ENCODE measurements at places on chromosomes 3 and 15. TPM values are rescaled to one million over a fixed set of nuclear protein-coding genes. Genes with fewer than 3 reads are reported as not detected.
A peak's percentile ranks its signal among the peaks of the same experiment; 100 is the strongest.

DNA sequence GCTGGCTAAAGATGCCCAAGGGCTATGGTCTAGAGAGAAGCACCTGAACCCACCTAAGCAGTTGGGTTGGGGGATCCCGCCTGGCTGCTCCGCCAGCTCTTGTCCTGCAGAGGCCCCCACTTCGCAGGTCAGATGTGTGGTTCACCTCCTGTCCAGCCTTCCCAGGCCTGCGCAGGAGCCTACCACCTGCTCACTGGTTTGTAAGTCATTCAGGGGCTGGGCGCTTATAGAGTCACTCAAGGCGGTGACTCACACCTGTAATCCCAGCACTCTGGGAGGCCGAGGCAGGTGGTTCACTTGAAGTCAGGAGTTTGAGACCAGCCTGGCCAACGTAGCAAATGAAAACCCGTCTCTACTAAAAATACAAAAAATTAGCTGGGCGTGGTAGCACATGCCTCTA lies 3.9 kb upstream of the FURIN start:
- no peak for DNase-seq

- DNase-seq: no peak
These were observed 378.9 kb downstream of the PTPRG start for GRCh38 chr3:61940236-61940635.

DNA sequence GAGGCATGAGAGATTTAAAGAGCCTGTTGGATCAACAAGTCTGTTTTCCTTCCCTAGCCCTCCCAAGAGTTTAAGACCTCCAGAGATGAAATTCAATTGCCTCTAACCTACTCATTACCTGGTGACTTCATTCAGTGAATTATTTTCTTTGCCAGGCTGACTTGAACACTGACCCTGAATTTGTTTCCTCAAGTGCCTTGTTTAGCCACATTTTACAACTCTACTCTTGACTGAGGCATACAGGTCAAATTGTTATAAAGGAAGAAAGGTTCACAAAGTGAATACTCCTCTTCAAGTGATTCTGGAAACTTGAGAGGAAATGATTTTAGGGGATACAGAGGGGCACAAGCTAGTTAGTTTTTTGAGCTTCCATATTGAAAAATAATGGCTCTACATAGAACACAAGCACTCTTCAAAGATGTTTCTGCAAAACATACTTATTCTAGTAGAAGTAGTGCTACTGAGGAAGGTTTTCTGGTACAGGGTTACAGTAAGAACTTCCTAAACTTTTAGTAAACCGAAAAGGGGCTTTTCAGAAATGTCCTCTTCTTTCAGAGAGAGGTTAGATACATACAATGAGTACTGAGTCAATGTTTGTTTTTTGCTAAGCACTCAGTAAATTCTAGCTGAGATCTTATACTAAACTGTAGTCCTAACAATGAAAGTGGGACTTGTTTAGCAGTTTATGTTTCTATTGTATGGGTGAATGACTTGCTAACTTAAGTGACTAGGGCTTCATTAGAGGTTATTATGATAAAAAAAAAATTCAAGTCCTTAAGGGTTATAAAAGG lies 137.4 kb upstream of the SATB1 start:
- no peak for DNase-seq

DNA sequence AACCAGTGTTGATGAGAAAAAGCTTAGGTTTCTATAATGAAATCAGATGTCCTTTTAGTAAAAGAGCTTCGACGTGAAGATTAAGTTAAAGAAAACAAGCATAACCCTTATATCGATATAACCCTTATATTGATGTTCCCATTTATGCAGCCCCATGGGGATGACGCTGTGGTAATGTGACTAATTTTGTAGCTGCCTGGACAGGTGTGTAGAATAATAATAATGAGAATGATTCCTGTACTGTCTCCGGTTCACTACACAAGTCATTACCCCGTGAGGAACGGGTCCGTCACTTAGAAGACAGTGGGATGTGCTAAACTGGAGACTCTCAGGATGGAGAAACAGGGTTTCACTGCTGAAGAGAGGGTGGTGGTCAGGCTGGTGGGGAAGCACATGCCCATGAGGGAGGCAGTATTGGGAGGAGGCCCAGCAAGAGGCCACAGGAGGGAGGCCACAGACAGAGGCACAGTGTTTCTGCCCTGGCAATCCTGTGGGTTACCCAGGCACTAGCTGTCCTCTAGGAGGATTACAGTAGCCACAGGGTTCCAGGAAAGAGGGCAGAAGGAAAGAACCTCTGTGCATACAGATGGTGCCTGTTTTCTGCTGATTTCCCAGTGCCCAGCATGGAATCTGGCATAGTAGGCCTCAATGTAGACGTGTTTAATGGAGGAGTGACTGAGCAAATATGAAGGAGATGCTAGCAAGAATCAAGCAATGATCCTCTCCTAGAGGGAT lies 191.1 kb upstream of the TSC22D2 start:
- DNase-seq: no peak

DNA sequence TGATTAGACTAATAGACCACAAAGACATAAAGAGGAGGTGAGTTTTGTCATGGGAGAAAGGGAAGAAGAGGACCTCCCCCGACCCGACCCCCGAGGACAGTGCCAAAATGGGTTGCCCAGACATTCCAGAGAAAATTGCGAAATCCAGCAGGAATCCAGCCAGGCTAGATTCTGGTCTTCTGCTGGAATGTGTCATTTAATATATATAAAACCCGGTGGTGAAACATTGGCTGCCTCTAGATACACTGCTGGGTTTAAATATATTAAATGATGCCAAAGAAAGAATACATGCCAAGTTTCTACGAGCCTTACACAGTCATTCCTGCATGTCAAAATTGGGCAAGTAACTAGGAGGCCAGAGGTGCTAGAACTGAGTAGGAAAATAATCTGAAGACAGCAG lies 45.3 kb upstream of the SPESP1 start:
- DNase-seq: no peak

DNA sequence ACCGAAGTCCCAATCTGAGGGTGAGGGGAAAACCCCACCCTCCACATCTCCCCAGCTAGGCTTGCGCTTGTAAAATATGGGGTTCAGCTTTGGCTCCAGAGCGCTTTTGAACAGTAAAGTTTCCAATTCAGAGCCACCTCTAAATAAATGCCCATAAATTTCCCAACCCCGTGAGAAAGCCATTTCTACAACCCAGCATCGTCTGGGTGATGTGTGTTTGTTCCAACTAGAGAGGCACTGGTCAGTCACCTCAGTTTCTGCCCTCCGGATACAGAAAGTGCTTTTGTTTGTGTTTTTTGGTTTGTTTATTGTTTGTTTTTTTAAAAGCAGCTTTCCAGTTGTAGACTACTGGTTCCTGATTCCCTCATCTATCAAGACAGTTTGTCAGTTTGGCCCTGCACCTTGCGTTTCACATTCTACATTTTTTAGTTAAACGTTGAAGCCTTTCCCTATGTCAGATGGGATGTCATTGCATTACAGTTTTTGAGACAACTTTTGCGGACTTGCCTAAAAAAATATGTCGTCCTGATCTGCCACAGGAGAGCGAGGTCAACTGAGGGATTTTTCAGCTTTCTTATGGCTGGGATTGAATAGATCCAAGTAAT lies 15.0 kb upstream of the SOX2 start:
- no peak for DNase-seq

GRCh38 chr3:42043099-42043813 lies 47.9 kb upstream of the TRAK1 start:
- peak; percentile 99 for DNase-seq

GRCh38 chr15:39887832-39888231 lies 32.2 kb downstream of the GPR176 start:
- DNase-seq: peak; percentile 73

DNA sequence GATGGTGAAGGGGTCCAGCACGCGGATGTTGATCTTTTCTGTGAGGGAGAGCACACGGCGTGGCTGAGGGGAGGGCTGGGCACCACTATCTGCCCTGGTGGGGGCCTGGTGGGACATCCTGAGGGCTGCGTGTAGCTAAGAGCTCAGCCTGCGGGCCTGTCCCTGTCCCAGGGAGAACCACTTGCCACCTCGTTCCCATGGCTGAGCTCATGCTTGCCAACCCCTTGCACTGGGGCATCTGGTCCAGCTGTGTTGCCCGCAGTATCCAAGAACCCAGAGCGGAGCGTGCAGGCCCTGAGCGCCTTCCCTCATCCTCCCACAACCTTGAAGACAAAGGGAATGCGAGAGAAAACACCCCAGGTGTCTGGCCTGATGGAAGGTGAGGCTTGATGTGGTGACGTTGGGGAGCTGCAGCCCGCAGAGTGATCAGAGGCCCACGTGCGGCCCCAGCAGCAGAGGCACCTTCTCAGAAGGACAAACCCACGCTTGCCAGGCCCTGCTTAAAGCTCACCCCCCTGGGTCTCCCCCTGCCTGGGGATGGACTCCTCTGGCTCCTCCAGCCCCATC lies 28.9 kb downstream of the TKT start:
- DNase-seq: no peak

GRCh38 chr3:152281133-152281713 lies 12.5 kb downstream of the MBNL1 start:
- DNase-seq: no peak

DNA sequence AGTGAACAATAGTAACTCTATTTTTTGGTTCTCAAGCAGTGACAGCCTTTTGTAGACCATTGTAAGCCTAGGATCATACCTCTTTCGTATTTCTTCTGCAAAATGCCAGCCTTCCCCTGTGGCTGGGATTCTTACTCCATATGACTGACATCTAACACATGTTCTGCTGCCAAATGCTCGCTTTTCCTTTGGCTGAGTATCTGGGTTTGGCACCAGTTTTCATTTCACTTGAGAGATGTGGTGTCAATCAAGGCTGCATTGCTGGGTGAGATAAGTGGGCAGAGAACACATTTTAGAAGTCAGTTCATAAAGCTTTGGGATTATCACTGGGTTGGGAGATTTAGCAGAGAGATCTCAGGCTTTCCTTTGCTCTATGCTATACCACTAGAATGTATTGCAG lies 514.7 kb upstream of the SGO1 start:
- no peak for DNase-seq

DNA sequence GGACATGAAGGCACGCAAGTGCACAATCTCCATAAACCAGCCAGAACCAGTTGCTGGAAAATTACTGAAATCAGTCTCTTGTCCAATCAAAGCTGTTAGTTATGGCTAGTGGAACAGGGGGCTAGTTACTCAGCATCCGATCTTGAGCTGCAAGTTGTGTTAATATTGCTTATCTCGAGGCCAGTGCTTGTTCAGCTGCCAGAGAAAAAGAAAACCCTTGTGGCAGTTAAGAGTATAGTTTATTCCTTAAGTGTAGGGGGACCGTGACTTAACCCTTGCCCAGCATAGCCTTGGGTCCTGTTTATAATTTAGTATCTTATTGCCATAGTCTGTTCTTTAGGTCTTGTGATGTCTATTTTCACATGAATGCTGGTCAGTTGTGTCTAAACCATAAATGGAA lies 268.5 kb downstream of the CD47 start:
- no peak for DNase-seq

DNA sequence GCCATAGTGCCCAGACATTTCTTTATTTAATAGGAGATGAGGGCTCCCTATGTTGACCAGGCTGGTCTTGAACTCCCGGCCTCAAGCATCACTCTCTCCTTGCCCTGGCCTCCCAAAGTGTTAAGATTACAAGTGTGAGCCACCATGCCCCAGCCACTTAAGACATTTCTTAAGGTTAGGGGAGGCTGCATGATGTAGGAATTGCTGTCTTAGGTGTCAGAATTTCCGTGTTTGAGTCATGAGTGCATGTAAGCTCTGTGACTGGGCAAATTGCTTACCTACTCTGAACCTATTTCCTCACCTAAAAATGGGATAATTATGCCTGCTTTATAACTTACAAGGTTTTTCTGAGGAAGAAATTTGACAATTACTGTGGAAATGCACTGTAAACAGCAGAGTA lies 34.2 kb upstream of the SIAH2 start:
- no peak for DNase-seq

GRCh38 chr3:16998236-16998923 lies 113.6 kb downstream of the PLCL2 start:
- no peak for DNase-seq

GRCh38 chr3:105399611-105400010 lies 32.9 kb downstream of the ALCAM start:
- no peak for DNase-seq

GRCh38 chr15:45645026-45645980 lies 10.5 kb downstream of the SQOR start:
- DNase-seq: peak; percentile 46

GRCh38 chr3:145015253-145015652 lies 1043.6 kb downstream of the DIPK2A start:
- peak; percentile 12 for DNase-seq

DNA sequence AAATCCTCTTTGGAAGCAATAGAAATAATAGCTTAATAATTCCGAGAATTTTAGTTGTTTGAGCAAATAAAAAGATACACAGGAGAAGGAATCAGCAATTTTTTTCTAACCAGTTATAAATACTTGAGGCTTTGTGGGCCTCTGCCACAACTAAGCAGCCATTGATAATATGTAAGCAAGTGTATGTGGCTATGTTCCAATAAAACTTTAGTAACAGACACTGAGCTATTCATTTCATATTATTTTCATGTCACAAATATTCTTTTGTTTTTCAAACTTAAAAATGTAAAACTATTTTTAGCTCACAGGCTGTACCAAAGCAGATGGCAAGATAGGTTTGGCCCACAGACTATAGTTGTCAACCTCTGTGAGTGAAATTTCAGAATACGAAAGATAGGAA lies 85.7 kb downstream of the MSL2 start:
- DNase-seq: no peak

DNA sequence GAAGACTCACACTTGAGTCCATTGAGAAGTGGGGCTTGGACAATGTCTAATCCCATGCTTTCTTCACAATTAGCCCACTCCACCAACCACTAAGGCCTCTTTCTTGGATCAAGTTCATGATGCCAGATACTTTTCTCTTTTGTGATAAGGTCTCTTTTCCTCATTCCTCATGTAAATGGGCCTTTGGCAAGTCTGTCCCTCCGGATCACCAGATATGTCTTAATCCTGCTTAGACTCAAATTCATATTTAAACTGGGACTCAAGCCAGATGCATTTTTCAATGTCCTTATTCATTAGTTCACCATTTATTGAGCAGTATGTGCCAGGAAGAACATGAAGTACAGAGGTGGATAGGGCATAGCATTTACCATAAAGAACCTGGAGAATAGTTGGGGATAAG lies 671.1 kb downstream of the TBL1XR1 start:
- DNase-seq: no peak

GRCh38 chr15:98597666-98598065 lies 50.7 kb upstream of the IGF1R start:
- no peak for DNase-seq

Gene SLC33A1
- total RNA-seq: 37.8 TPM

Gene GABRB3
- 0.28 TPM for total RNA-seq

Gene MKRN3
- total RNA-seq: 0.88 TPM

Gene PP2D1
- total RNA-seq: not detected

Gene ERICH6
- total RNA-seq: not detected

Gene REC114
- not detected for total RNA-seq

Gene RBP2
- not detected for total RNA-seq

Gene PIK3CA
- 70.8 TPM for total RNA-seq

Data from dermis blood vessel endothelial cell (primary cell).